ENCODE measurements at places on chromosomes 11 and 22.

DNA sequence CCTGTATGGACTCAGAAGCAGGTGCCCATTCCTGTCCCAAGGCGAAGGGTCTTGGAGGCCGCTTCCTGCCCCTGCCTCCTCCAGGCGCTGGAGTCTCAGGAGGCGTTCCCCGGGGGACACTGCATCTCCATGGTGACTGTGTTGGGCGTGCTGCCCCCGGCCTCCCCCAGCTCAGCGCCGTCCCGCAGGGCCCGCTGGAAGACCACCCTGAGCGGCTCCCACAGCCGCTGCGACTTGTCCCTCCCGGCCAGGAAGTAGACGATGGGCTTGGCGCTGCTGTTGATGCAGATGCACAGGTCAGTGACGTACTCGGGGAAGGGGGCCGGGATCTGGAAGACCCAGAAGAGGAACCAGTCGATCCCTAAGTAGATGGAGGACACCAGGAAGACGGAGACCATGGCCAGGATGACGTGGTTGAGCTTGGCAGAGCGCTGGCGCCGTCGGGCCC is 7.8 kb downstream of the MRGPRF start:
- DNase-seq, result no peak

GRCh38 chr11:64566042-64566914 is 24.7 kb upstream of the SLC22A12 start:
- DNase-seq, result peak; percentile 81

DNA sequence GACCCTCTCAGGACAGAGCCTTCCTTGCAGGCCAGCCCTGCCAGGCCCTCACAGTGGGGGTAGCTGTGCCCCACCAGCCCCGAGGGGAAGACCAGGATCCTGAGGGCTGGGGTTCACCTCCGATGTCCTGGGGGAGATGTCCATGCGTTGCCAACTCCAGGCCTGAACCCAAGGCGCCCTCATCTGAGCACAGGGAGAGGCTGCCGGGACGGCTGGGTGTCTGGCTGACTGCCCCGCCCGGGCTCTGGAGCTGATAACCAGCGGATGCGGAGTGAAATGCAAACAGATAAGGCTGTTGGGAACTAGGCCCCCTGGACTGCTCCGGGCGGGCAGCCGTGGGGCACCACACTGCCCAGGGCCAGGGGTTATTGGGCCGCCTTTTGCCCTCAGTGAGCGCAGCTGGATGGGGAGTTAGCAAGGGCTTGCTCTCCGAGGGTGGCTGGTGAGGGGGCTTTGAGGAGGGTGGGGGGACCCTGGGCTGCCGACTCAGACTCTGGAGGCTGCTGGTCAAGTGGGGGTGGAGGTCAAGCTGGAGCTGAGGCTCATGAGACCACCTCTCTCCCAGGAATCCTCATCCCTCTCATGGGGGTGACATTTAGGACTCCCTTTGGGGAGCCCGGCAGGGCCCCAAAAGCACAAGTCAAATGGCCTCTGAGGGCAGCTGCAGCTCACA is 5.6 kb upstream of the MUC6 start:
- DNase-seq, result no peak

DNA sequence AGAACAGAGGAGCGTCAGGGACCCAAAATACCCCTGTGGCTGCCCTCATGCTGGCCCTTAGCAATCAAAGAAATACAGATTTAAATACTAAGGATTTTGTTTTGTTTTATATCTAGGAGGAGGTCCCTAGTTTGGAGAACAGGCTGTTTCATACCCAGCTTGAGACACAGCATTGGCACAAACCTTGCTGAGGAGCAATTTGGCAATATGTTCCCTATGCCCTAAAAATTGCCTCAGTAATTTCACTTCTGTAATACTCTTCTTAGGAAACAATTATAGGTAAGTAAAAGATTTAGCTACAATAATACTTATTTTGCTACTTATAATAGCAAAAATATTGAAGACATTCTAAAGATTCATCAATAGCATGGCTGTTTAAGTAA is 37.0 kb downstream of the TSKU start:
- DNase-seq, result no peak

DNA sequence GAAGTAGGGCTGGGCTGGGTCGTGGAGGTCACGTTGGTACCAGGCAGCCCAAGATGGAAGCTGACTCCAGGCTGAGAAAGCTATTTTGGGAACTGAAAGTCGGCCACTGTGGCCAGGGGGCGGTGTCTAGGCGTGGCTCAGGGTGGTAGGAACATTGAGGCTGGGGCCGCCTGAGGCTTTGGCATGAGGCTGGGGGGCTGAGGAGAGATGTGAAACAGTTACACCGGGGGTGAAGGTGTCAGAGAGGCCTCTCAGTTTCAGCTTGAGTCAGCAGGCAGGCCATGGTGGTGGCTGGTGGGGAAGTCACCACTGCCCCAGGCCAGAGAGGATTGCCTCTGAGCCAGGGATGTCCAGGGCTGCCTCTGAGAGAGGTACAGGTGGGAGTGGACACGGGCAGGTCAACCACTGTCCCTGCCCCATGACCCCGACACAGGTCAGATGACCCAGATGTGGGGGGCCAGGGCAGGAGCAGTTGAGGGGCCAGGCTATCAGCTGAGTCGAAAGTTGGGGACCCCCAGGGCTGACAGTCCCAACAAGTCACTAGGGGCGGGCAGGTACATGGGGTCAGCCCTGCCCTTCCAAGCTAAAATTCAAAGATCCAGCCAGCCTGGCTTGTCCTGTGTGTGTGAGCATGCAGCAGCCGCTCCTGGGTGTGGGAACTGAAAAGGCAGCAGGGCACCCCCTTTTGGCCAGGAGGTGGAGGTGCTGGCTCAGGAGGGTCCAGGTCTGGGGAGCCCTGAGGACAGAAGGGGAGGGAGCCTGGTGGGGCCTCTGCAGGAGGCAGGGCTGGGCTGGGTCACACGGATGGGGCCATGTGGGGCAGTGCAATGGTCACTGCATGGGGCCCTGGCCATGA is 7.2 kb downstream of the KCNK7 start:
- peak; percentile 72 for DNase-seq

DNA sequence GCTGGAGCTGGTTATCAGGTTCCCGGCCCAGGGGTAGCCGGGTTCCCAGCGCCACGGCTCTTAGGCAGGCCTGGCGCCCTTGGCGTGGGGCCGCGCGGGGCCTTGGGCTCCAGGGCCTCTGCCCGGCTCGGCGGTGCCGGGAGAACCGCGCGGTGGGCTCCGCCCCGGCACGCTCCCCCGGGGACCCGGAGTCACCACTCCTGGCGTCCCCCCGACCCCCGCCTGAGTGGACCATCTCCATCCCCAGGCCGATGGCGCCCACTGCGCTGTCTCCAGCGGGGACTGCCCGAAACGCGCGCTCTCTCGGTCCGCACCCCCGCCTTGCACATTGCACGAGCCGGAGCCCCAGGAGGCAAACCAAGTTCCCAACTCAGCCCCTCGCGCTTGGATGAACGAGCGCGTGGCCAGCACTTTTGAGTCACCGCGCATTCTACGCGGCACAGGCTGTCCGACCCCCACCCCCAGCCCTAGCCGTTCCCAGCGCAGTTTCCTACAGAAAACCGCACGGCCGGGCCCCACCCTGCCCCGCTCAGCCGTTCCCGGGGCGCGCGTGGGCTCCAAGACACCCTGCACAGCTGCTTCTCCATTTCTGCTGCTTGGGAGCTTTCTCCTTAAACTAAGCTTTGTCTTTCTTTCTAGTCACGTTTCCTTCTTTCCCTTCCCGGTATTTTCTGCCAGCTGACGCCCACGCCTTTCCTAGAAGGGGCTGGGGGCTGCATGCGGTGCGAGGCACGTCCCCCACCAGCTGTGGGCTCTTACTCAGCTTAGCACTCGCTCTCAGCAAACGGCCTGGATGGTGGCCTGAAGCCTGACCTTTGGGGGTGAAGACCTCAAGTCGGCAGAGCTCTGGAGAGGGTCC is 650 bp upstream of the CHID1 start:
- DNase-seq, result peak; percentile 72

GRCh38 chr11:66172146-66172545 is 96.3 kb upstream of the RAB1B start:
- DNase-seq, result no peak

DNA sequence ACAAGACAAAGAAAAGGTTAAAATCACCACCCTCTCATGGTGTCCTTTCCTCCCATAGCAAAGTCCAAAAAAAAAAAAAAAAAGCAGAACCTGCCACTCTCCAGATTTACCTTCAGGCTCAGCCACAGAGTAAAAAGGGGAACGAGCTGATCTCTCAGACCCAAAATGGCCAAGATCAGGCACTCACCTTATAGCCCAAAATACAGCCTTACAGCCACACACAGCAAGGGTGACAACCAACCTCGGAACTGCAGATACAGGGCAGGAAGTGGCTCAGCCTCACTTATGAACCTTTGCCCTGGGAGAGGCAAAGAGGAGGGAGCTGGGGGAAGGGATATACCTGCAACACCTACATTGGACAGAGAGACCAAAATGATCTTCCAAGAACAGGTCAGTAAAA is 4.5 kb downstream of the FHIP1B start:
- DNase-seq, result no peak

- DNase-seq, result peak; percentile 90
These were observed 14.2 kb upstream of the MUC6 start for GRCh38 chr11:1050581-1051355.

DNA sequence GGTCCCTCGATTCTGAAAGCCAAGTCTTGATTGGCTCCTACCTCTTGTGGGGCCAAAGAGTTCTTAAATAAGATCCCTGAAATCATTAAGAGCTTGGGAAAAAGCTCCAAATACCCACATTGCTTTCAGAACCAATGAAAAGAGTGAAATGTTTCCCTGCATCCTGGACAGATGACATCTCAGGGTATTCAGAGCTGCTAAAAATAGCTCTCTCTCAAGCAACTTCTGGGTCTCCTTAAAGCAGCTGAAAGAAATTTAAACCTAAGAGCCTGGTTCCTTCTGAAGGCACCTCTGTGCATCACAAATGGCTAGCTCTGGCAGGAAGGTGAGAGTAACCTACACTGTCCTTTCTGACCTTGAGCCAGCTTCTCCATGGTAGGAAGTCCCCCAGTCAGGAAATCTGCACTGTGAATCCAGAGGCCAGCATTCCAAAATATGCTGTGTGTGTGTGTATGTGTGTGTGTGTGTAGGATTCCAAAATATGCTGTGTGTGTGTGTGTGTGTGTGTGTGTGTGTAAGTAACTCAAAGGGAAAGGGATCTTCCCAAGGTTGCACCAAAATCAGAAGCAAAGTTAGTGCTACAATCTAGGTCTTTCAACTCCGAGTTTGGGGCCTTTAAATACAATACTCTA is 50.1 kb downstream of the RELT start:
- DNase-seq, result peak; percentile 62

DNA sequence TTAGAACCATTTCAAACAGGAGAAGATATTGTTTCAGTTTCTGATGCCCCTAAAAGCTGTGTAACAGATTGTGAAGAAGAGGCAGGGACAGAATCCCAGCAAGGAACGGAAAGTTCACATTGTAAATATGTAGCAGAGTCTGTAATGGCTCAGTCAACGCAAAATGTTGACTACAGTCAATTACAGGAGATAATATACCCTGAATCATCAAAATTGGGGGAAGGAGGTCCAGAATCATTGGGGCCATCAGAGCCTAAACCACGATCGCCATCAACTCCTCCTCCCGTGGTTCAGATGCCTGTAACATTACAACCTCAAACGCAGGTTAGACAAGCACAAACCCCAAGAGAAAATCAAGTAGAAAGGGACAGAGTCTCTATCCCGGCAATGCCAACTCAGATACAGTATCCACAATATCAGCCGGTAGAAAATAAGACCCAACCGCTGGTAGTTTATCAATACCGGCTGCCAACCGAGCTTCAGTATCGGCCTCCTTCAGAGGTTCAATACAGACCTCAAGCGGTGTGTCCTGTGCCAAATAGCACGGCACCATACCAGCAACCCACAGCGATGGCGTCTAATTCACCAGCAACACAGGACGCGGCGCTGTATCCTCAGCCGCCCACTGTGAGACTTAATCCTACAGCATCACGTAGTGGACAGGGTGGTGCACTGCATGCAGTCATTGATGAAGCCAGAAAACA is 40.8 kb downstream of the IGLL1 start:
- peak; percentile 59 for DNase-seq

- DNase-seq, result peak; percentile 86
These were observed 669 bp downstream of the MICAL3 start for GRCh38 chr22:18023509-18024275.

- DNase-seq, result no peak
These were observed 53.6 kb downstream of the BCR start for GRCh38 chr22:23233752-23234408.

DNA sequence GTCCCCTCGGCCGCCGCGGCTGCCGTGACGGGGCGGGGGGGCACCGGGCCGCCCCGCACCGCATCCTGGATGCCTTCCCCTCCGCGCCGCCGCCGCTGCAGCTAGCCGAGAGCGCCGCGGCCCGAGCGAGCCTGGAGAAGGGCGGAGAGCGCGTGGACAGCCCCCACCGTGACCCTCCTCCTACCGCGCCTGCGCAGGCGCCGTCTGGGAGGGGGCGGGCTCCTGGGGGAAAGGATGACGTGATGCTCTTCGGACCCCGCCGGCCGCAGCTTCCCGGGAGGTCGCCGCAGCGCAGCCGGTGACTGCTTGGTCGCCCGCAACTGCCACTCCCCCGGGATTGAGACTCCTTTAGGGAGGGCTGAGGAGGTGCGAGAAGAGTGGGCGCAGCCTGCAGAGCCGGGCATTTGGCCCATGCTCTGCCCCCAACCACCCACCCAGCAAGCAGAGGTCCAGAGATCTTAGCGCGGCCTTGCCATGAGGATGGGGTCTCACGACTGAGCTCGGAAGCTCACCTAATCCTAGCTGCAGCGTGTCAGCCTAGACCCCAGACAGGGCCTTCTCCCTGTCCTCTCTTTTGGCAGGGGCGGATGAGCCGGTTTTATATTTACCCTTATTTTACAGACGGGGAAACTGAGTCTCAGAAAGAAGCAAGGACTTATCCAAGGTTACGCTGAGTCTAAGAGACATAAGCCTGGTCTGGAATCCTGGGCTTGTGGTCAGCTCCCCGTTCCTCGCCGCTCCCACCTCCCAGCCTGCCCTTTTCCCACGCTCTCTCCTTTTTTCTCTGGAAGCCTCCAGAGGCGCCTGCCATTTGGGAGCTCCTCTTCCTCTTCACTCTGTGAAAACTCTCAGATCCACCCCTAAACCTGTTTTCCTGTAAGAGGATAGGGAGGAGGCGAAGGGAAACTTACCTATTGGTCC is at the start of gene DENND5A:
Gene DENND5A, minus strand, starts transcription at position 140 of the 921 bp plus-strand sequence. CDS start 281 bp downstream, outside the sequence.
- DNase-seq, result peak; percentile 99

- DNase-seq, result peak; percentile 25
These were observed 11.5 kb upstream of the RAB39A start for GRCh38 chr11:107916671-107917241.

DNA sequence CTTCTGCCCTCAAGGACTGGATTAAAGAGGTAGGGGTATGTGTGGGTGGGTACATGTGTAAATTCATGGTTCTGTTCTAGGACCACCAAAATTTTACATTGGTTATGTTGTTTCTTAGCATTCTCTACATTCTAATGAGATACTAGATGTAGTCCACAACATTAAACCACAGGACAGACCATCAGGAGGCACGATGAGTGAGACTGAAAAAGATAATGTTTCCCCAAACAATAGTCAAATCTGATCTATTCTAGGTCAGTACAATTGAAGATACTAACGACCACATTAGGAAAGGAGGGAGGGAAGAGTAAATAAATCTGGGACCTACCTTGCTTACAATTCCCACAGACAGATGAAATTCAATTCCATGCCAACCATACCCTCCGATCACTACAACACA is 42.2 kb downstream of the MRTFA start:
- DNase-seq, result no peak

- DNase-seq, result no peak
These were observed 928.1 kb downstream of the TBC1D22A start for GRCh38 chr22:47690586-47690985.
